ENCODE measurements at places on chromosomes 1 and 21.

DNA sequence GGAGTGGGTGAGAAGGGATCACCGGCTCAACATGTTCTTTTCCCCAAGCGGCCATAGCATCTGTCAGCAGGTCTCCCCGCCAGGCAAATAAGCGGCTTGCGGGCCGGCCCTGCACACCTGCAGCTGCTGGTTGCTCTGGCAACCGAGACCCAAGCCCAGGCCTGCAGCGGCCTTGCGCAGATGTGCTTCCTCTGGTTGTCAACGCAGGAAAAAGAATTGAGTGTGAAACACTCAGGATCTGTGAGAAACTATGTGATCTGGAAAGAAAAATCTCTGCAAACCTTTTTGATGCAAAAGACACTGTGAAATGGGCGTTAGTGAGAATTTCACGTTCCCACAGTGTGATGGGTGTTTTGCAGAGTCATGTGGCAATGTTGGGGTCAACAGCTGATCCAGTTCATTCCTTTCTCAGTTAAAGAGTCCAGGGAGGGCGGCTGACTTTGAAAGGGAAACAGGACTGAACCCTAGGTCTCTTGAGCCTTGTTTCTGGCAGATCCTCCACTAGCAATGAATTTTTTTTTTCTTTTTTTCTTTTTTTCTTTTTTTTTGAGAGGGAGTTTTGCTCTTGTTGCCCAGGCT is 28.4 kb downstream of the TOMM20 start:
- no peak for DNase-seq

DNA sequence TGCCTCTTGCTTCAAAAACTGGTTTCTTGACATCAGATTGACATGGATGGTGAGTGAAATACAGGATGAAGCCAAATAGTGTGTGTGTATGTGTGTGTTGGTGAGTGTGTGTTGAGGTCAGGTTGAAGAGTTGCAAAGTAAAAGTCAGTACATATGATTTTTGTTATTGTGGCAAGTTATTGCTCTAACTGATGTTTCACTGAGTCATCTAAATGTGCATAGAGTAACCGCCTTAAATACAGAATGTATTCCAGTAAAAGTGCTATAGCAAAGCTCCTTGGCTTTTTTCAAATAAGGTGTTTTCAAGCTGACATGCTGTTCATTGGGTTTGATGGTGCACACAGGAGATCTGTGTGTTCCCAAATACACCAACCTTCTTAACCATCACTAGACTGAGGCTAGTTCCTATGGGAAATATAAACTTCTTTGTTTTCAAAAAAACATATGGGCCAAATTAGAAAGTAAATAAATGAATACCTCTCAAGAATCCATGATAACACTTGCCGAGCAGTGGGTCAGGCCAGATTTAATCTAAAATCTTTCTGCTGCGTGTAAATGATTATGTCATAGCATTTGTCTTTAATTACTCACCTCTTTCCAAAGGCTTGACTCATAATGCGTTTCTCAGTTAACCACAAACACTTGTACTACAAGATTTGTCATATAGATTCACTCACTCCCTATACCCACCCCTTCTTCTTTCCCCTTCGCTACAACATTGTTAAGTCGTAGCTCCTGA is 151.1 kb downstream of the LYPLAL1 start:
- no peak for DNase-seq

GRCh38 chr1:219798283-219799030 is 129.9 kb downstream of the SLC30A10 start:
- DNase-seq: no peak

GRCh38 chr1:11784993-11785769 is 20.6 kb downstream of the MTHFR start:
- no peak for DNase-seq

GRCh38 chr1:190259424-190259823 is 218.2 kb downstream of the BRINP3 start:
- DNase-seq: no peak

DNA sequence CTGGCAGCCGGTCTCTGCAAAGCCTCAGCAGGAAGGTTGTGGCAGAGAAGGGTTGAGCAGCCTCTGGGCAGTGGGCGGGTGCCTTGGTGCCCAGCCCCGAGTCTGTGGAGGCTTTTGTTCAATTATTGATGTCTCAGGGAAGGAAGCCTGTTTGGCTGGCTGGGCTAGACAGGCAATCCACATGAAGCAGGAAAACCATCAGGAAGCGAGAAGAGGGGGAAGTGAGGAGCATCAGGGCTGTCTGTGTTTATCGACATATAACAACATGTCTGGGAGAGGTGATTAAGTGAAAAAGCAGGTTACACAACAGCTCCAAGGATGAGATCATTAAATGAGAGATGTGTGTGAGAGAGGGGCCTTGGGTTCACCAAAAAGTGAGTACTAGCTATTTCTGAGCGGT is 105.4 kb downstream of the UBE2U start:
- no peak for DNase-seq

- no peak for DNase-seq
Measured at GRCh38 chr1:21909286-21909759, 27.8 kb downstream of the HSPG2 start.

GRCh38 chr1:20212685-20213331 is 26.5 kb upstream of the PLA2G2C start:
- DNase-seq: no peak

GRCh38 chr1:2100780-2101108 is 50.5 kb downstream of the PRKCZ start:
- no peak for DNase-seq

- no peak for DNase-seq
Measured at GRCh38 chr1:221945669-221946068, 203.8 kb upstream of the DUSP10 start.

DNA sequence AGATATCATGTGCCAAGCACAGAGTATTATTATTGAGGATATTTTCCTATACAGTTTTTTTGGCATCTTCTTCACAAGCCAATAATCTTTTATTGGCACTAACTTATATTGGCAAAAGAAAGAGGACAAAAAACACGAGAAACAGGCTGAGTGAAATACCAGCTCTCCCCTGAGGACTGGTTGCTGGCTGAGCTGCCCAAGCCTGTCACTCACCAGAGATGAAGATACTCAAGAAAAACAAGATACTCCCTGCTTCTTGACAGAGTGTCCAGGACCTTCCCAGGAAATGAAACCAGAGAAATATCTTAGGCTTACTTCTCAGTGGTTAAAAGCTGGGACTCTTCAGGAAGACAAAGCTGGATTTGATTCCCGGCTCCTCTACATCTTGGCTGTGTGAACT is 35.9 kb upstream of the ATP1B1 start:
- DNase-seq: no peak

DNA sequence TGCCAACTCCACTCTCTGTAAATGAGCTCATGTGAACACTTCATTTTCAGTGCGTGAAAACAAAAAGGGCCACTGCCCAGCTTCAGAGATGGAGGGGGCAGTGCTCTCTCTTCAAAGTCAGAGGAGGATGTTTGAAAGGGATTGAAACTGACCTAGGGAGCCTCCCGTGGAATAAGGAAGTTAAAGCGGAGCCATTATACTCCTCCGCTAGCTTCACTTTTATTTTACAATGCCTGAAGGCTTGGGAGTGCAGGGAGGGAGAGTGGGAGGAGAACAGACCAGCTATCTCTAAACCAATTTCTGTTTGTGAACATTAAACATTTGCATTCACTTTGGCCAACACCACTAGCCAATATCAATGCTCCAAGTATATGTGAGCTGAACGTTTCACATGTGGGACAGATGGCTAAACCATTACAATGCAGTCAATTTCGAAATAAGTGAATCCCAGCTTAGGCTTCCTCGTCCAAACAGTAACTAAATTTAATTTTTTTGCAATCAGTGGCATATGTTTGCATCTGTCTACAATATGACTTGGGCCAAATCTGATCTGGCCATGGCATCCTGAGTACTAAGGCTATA is 126.9 kb downstream of the ESRRG start:
- no peak for DNase-seq

GRCh38 chr1:71295350-71295749 is 214.5 kb upstream of the ZRANB2 start:
- DNase-seq: no peak

- no peak for DNase-seq
Measured at GRCh38 chr1:232059726-232060374, 433.3 kb downstream of the DISC1 start.

GRCh38 chr1:155645648-155646047 is 35.6 kb downstream of the MSTO1 start:
- no peak for DNase-seq

GRCh38 chr1:242089911-242090310 is 91.0 kb upstream of the MAP1LC3C start:
- DNase-seq: no peak

DNA sequence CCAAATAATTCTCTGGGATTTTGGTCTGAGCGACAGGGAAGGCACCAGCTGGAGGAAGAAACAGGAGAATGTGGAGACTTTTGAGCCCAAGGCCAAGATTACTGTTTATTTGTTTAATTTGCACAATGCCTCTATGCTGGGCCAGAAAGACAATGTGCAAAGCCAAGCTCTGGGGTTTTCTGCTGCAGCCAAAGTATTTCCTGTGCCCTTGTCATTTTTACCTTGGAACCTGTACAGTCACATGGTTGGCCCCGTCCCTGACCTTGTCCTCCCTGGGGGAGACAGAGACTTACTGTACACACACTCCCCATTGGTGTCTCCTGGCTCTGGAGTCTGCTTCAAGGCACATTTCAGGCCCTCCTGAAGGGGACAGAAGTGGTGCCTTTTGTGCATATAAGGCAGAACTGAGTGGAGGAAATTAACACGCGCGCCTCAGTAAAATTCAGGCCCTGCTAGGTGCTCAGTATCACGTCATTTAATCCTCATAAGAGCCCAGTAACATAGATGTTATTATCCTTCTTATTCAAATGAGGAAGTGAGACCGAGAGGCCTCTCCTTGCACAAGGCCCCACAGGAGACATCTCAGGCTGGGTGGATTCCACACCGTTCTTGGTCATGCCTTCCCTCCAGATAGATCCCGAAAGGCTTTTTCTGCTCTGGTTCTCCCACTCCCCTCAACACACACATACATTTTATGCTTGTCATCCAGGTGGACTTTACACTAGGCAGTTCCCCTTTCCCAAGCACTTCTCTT is 21.1 kb downstream of the C1orf115 start:
- no peak for DNase-seq

DNA sequence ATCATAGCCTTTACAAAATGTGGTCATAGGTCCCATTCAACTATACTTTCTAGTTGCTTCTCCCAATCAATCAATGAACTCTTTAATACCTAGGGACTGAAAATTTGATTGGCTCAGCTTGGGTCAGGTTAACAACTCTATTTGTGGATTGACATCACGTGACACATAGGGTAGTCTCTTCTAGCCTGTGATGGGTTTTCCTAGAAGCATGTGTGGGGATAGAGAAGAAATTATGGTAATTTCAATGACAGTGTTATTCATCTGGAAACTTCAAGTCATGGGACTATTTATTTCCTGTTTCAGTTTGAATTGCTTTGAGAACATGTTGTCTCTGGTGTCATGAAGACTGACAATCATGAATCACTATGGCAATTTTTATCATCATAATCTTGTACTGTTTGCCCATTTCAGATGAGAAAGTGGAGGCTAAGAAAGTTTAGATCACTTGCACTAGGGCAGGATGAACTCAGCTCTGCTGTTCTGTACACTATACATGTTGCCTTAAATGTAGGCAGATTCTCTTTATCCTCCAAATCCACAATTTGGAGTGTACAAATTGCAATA is 529.9 kb upstream of the BEND5 start:
- DNase-seq: no peak
